ENCODE measurements at places on chromosomes 12 and 14. TPM values are rescaled to one million over a fixed set of nuclear protein-coding genes. Genes with fewer than 3 reads are reported as not detected.

- no peak for DNase-seq
Observed at GRCh38 chr14:100020629-100021028, 44.6 kb upstream of the EVL start.

Gene HSPA2
- polyA plus RNA-seq, result 56.2 TPM

- no peak for DNase-seq
Observed at GRCh38 chr14:61671082-61671481, 24.2 kb upstream of the HIF1A start.

GRCh38 chr12:55972911-55973598, 823 bp upstream of the RAB5B start:
- DNase-seq, result no peak

- DNase-seq, result no peak
Observed at GRCh38 chr12:14961466-14962152, at the start of gene ARHGDIB. Gene ARHGDIB (minus strand): TSS chr12:14961601. CDS start chr12:14950712, 10,889 bp downstream.

DNA sequence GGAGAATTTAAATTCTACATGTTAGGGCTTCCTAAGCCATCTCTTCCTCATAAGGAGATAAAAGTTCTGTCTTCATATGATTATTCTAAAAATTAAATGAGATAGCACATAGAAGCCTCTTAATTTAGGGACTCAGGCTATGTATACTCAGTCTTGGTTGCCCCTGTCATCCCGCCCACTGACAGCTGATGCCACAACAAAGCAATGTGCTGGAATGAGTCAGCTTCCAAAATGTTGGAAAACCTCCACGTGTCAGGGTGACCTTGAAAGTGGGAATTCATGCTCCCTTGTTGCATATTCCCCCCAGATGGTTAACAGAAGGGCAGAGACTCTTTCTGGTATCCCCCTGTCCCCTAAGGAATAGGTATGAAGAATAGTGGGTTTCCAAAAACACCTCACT, 238.0 kb upstream of the DDHD1 start:
- DNase-seq, result no peak

- no peak for DNase-seq
Observed at GRCh38 chr12:131050463-131051154, 96.9 kb downstream of the ADGRD1 start.

Gene DBX2
- polyA plus RNA-seq, result not detected

Gene PDE3A
- 3.3 TPM for polyA plus RNA-seq
